ENCODE measurements at places on chromosomes 2 and 18. TPM values are rescaled to one million over a fixed set of nuclear protein-coding genes. Genes with fewer than 3 reads are reported as not detected.

DNA sequence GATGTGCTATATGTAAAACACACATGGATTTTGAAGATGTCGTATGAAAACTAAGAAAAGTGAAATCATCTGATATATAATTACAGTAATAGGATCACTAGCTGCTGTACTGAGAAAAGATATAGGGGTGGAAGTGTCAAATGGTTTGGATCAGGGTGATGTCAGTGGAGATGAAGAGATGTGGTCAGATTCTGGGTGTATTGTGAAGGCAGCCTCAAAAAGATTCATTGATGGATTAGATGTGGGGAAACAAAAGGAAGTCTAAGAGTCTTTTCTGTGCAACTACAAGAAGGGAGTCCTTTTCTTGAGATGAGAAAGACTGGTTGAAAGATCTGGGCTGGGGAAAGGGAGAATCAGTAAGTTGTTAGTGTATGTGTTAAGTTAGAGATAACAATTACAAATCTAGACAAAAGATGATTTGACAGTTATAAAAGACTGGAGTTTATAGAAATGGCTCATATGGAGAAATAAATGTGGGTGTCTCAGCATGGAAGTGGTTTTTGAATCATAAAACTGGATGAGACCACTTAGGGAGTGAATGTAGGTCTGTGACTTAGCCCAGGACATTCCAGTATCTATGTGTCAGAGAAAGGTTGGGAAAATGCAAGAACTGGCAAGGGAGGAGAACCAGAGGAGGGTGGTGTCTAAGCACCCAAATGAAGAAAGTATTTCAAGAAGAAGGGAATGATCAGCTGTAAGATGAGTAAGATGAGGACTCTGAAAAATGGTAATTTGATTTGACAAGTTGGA, 347.4 kb downstream of the PARD3B start:
- DNase-seq = no peak

The RAB31 gene
- 31.1 TPM for total RNA-seq

DNA sequence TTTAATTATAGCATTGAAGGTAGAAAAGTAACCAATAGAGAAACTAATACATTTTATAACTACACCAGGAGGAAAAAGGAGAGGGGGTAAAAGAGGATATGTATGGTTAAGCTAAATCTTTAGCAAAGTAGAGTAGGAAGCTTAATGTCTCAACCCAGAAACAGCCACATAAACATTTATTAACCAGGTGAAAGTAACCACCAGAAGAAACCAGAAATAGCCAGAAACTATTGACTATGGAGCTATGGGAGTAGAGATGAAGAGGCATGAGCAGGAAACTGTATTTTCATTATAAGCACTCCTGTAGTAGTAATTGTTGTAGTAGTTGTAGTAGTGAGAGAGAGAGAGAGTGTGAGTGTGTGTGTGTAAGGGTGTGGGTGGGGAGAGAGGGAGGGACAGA, 617.5 kb upstream of the CHAC2 start:
- no peak for DNase-seq

The UGT1A5 gene
- not detected for total RNA-seq

- no peak for DNase-seq
Observed at GRCh38 chr2:126714191-126714965, 58.4 kb downstream of the GYPC start.

- DNase-seq = no peak
Observed at GRCh38 chr2:176583607-176584006, 314.4 kb downstream of the MTX2 start.

GRCh38 chr2:134679294-134679693, 39.5 kb downstream of the TMEM163 start:
- DNase-seq = no peak

- peak; percentile 0 for DNase-seq
Observed at GRCh38 chr2:98293931-98294687, 52.1 kb upstream of the CNGA3 start.
